ENCODE measurements at places on chromosomes 4 and X.

- DNase-seq: no peak
These were observed 54.9 kb downstream of the SLC9A7 start for GRCh38 chrX:46703980-46704379.

GRCh38 chrX:40107291-40108161 is 9.8 kb upstream of the BCOR start:
- no peak for DNase-seq

GRCh38 chr4:188707036-188707435 is 567.8 kb downstream of the TRIML1 start:
- DNase-seq: no peak

GRCh38 chrX:30851449-30851848 is 37.6 kb downstream of the TAB3 start:
- no peak for DNase-seq

DNA sequence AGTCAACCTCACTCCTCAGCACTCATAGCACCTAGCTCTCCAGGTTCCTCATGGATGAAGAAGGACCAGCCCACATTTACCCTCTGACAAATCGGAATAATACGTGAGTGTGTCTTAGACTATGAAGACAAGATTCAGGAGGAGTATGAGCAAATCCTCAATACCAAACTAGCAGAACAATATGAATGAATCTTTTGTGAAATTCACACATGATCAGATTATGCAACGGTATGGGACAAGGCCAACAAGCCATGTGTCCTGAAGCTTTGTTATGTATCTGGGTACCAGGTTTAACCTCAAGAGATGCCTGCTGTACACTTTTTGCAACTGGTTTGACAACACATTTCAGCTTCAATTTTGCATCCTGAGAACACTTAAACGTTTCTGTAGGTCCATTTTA is 300.1 kb downstream of the OPHN1 start:
- no peak for DNase-seq

GRCh38 chr4:91085961-91086360 is 958.8 kb downstream of the CCSER1 start:
- DNase-seq: no peak

- DNase-seq: no peak
These were observed 6.0 kb downstream of the TMEM271 start for GRCh38 chr4:569958-570667.

DNA sequence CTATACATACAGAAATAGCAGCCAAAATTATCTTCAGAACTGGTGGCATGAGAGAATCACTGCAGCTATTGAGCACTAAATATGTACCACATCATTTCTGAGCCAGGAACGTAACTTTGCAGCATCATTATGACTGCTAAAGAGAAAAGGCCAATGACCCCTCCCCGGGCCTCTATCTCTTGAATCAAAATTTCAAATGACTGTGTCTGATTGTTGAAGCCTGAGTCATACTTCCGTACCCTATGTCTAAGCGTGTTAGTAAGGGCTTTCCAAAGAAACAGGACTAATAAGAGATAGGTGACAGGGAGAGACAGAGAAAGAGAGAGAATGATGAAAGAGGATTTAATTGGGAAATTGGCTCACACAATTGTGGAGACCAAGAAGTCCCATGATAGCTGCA is 445.5 kb upstream of the SPANXN1 start:
- no peak for DNase-seq

GRCh38 chr4:635851-636627 is 10.7 kb downstream of the PDE6B start:
- no peak for DNase-seq

DNA sequence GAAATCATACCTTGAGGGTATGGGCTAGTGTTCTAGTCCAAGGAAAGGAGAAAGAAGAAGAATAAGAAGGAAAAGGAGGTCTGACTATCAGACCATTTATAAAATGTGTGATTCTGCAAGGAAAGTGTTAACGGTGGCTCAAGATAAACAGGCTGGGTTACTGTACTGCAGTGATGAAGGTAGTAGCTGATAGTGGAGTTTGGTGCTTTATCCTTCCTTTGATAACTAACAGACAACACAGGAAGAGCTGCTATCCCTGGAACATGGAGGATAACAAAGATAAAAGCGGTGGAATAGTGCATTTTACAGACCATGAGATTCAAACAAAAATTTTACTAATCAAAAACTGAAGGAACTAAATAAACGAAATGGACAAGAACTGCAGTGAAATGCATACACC is 2.6 kb downstream of the UNC5C start:
- no peak for DNase-seq

DNA sequence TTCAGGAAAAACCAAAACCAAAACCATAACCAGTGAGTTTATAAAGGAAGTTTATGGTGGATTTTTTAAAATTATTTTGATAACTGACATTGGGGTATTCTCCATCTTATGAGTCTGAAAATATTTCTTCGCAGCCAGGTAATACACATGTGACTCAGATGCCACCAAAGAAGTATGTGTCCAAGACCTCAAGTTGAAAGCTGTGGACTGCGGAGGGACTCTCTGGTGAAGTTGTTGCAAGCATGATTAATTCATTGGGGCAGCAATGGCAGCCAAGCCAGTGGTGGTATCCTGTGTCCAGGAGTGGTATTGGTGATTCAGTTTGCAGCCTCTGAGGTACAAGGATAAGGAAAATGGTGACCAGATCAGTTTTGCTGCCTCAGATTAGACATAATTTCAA is 14.0 kb upstream of the ADH5 start:
- no peak for DNase-seq

- DNase-seq: no peak
These were observed 28.2 kb upstream of the APLN start for GRCh38 chrX:129682979-129683378.

GRCh38 chrX:29295987-29296680 is 708.9 kb downstream of the IL1RAPL1 start:
- no peak for DNase-seq

- DNase-seq: no peak
These were observed 35.0 kb upstream of the MXD4 start for GRCh38 chr4:2296631-2297601.

GRCh38 chrX:39749728-39750127 is 348.0 kb downstream of the BCOR start:
- DNase-seq: no peak

GRCh38 chr4:11436084-11436483 is 7.4 kb upstream of the HS3ST1 start:
- DNase-seq: no peak

GRCh38 chr4:93981594-93981993 is 153.0 kb downstream of the ATOH1 start:
- no peak for DNase-seq

DNA sequence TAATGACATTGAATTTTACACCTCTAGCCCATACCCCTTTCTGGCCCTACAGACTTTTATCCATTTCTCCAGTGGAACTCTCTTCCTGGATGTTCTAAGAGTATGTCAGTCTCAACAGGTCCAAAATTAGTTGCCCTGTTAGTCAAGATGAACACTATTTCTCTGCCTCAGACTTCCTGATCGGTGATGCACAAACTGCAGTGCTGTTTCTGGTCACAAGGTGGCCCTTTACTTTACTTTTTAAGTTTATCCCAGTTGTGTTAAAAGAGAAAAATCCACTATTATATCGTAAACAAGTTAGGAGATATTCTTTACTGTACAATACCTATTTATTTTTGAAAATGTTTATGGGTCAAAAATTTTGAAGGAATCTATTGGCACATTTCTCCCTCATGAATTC is 13.1 kb downstream of the TCEAL7 start:
- peak; percentile 8 for DNase-seq

- no peak for DNase-seq
These were observed 27.6 kb downstream of the NUDT6 start for GRCh38 chr4:122894827-122895226.

GRCh38 chr4:187354740-187355139 is 631.1 kb upstream of the FAT1 start:
- DNase-seq: no peak

- DNase-seq: no peak
These were observed 137.7 kb upstream of the LIMCH1 start for GRCh38 chr4:41400296-41400695.

- no peak for DNase-seq
These were observed 8.7 kb upstream of the ABLIM2 start for GRCh38 chr4:8167291-8167690.

GRCh38 chr4:35556387-35556786 is 687.9 kb downstream of the ARAP2 start:
- no peak for DNase-seq

- DNase-seq: no peak
These were observed 106.7 kb downstream of the GPM6A start for GRCh38 chr4:175705407-175705806.

GRCh38 chr4:149823769-149824221 is 8.2 kb upstream of the IQCM start:
- DNase-seq: no peak

GRCh38 chr4:3009422-3009821 is 46.1 kb downstream of the GRK4 start:
- no peak for DNase-seq

GRCh38 chr4:162931286-162931685 is 235.4 kb downstream of the NAF1 start:
- DNase-seq: no peak

DNA sequence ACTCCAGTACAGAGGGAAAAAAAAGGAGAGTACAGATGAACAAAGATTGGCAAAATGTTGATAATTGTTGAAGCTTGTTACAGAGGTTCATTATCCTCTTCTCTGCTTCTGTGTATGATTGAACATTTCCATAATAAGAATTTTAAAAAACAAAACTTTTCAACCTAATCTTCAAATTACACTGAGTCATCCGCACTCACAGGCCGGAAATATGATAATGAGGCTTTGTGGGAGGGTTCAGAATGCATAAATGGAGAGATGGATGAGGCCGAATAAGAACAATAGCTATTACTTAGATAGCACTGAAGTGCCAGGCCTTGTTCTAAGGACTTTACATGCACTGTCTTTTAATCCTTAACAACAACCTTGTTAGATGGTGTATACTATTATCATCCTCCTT is 4.6 kb upstream of the ERCC6L start:
- DNase-seq: no peak

- no peak for DNase-seq
These were observed 152.7 kb upstream of the FAM241A start for GRCh38 chr4:111992351-111993168.

- no peak for DNase-seq
These were observed 585.6 kb upstream of the AGA start for GRCh38 chr4:178027796-178028195.

GRCh38 chrX:42616981-42617380 is 161.0 kb downstream of the PPP1R2C start:
- DNase-seq: no peak

GRCh38 chr4:150862829-150863228 is 152.3 kb downstream of the LRBA start:
- no peak for DNase-seq

DNA sequence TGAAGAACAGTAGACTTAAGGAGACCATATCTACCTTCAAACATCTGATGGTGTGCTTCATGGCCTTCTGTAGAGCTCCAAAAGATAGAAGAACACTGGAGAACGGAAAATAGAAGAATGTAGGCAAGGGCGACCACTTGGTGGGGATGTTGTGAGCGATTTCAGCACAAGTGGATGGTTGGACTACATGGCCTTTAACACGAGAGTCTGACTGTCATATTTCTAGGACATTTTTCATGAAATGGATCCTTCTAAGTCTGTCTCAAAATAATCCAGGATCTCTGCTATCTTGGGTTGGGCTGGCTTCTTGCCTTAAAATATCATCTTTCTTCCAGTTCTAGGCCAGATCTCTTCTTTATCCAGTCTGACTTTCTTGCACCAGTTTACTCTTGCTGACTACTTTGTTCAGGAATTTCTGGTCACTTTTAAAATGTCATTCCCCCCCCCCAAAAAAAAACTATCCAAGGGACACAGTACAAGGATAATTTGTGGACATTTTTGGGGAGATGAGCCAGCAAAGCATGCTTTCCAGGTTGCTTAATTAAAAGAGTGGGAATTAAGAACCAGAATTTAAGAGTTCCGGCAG is 1.2 kb upstream of the MID1IP1 start:
- no peak for DNase-seq

DNA sequence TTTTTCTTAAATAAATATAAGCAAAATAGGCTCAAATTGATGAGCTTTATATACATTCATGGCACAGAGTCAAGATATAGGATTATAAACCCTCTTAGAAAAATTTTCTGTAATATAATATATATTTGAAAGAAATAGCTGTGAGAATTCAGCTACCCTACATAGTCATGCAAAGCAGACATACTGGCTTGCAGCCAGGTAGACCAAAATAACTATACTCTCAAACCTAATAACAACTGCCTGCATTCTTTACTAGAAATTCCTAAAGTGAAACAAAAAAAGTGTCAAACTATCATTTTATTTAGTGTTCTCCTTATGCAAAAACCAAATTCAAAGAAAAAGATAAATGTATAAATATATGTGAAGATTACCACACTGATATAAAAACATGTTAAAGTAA is 1390.2 kb downstream of the C4orf33 start:
- DNase-seq: no peak

DNA sequence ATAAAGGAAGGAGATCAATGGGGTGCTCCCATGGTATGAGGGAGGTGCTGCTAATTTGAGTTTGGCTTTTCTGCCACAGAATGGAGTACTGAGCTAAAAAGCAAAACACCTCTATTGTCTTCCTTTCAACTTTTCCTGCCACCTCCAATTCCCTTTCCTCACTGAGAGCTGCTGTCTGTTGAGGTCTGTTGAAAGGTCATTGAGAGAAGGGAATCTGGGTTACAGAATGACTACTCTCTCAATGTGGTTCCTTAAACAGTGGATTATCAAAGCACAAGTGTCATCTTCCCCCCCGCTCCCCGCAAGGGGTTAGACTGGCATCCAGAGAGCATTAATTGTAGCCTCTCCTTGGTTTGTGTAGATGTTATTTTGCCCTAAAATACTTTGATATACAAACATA is 10.7 kb downstream of the USP9X start:
- DNase-seq: no peak

GRCh38 chr4:77699731-77700210 is 94.2 kb downstream of the CXCL13 start:
- no peak for DNase-seq

DNA sequence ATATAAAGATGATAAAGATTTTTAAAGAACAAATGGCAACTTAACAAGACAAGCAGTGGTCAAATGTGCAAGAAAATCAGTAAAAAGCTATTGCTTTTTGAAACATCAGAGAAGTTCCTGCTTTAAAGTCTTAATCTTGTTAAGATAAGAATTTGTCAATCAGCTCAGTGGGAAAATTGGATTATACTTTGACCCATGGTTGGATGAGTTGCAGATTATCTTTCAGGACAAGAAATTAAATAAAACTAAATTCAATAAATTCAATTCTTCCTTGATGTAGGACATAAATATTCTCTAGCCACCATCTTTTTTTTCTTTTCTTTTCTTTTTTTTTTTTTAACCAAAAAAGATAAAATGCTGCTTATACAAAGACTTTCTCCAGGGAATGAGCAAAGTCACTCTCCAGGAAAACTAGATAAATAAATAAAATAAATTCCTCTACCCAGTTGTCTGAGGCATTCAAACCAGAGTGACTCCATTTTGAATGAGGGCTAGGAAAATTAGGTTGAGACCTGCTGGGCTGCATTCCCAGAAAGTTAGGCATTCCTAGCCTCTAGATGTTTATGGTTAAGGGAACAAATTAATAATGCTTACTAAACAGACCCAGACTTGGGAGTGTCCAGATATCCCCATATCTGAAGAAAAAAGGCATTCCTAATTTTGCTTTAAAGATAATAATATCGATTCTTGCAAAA is 211.2 kb downstream of the SNCA start:
- no peak for DNase-seq

GRCh38 chr4:185677637-185678314 is 134.2 kb downstream of the SORBS2 start:
- DNase-seq: no peak

All from activated CD4-positive, alpha-beta T cell treated with anti-CD3 and anti-CD28 coated beads for 1 hour (primary cell).